ENCODE measurements at places on chromosomes 2 and 18.

DNA sequence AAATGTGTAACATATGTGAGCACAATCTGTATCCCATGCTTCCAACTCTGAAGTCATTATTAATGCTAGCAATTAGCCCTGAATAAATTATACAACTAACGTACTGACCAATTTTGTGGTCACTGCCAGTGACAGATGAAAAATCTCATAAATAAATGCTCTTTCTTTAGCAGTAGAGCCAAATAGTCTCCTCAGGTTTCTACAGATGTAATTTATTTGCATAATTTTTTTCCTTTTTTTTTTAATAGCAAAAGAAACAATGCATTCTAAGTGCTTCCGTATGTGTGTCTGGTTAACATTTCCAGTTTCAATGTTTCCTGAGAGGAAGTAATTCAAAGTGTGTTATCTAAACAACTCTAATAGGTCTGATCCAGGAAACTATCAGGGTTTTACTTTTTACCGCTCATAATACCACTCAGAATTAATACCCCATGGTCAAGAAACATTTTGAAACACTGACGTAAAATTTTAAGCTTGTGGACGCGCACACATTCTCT, 108.4 kb downstream of the MEP1B start:
- DNase-seq, result no peak

DNA sequence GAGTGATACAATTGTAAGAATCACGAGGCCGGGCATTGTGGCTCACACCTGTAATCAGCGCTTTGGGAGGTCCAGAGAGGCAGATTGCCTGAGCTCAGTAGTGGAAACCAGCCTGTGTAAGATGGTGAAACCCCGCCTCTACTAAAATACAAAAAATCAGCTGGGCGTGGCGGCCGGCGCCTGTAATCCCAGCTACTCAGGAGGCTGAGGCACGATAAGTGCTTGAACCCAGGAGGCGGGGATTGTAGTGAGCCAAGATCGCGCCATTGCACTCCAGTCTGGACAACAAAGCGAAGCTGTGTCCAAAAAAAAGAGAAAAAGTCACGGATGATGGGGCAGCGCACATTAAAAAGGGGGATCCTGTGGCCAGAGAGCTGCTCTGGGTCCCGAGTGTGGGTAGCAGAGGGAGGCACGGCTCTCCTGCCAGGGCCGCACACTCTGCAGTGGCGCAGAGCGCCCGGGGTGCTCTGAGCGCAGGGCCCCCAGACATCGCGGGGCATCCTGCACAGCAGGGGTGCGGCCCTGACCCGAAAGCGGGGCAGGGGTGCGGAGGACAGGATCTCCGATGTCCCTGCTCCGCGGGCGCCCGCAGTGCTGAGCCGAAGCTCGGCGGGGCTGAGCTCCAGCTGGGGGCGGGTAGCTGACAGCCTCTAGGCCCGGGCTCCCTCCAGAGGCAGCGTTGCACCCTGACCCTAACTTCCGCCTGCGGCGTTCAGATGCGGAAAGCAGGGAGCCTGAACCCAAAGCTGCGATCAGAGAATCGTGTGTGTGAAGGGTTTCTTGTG, 30.4 kb upstream of the RAB6D start:
- DNase-seq, result no peak

DNA sequence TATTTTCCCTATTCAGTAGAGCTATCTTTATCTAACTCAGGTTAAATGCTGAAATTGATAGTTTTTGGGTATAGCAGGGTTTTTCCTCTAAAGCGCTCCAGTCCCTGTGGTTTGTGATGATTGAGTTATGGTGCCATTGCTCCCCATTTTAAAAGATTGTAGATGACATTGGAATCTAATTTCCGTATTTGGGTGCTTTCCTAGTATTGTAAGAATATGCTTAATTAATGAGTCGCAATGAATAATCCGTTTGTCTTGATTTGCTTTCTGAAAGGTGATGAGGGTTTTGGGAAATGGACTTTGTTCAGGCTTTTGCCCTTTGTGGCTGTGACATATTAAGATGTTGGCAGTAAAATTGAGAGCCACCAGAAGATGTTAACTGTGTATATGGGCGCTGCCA, 3.9 kb downstream of the RPS7 start:
- no peak for DNase-seq

DNA sequence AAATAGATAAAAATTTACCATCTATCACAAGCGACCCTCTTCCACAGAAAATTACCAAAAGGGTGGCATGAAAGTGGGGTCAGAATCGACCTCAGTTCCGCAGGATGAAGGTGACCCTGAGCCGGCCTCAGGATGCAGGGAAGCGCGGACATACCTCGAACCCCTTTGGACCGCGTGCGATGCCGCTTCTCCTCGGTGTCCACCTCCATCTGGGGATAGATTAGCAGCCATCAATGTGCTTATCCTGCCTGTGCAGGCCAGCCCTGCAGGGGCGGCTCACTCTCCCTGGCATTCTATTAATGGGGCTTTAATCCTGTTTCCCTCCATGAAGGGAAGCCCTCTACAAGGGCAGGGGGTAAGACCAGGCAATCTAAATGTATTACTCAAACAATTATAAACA, 235.3 kb upstream of the PXDN start:
- DNase-seq, result no peak

GRCh38 chr2:118309946-118310680, 221.8 kb downstream of the INSIG2 start:
- DNase-seq, result peak; percentile 83

DNA sequence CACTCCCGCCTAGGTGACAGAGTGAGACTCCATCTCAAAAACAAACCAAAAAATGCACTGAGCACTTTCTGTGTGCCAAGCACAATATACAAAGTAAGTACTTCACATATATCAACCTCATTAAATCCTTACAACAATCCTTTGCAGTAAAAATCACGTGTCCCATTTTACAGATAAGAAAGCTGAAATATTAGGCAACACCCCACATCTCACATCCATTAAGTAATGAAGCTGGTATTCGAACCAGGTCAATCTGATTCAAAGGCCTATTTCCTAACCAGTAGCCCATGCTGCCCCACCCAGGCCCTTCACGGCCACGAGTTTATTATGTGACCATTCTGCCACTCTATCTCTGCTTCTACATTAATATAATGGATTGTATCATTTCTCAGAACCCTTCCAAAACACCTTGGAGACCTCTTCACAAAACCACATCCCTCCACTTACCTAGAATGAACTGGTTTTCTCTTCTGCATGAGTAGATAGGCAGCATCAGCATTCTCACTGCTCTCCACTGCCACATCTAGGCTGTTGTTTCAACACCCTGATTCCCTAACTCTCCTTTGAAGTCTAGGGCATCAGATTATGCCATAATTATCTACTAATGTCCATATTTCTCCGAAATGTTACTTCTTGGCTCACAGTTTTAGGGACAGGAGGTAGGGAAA, 3.1 kb upstream of the EXOC6B start:
- DNase-seq, result no peak

GRCh38 chr18:74116633-74117554, 30.7 kb downstream of the FBXO15 start:
- no peak for DNase-seq

DNA sequence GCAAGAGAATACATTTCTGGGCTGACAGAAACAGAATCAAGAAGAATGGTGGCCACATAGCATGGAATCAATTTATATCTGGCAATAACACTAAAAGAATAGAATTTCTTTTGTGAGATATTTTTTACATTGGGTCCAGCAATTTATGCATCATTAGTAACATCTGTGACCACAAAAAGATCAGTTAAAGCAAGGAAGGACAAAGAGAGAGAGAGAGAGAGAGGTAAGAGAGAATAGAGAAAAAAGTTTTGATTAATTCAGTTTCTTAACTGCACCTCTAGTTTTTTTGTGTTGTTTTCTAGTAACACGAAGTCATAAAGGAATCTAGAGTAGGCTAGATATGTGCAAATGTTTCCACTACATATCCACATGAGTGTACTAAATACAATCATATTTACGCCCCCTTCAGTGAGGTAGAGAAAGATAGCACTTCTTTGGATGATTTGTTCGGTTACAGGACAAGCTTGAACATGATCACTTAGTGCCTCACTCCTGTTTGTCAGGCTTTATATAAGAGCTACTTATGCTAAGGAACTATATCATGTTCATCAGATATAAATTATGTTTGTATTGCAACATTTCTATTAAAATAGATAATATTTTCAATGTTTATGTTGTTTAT, 247.4 kb upstream of the COL3A1 start:
- DNase-seq, result no peak

- DNase-seq, result no peak
These were observed 1.1 kb downstream of the CDK5R2 start for GRCh38 chr2:218960309-218961165.

- DNase-seq, result no peak
These were observed 302.4 kb upstream of the NT5C1B start for GRCh38 chr2:18891600-18892345.

DNA sequence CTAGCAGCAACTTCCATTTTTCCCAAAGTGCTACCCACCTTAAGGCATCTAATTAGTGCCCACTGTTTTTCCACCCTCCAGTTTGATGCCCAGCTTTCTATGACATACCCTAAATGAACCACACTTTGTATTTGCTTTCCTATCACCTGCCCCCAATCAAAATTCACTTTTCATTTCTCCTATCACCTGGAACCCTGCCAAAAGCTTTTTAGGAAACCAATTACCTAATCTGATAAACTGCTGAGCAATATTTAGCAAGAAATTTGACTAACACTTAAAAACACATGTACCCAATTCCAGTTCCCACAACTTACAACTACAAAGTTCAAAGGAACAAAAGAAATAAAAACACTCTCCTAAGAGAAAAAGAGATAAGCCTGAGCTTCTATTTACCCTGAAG, 71.7 kb downstream of the IKZF2 start:
- DNase-seq, result no peak

GRCh38 chr18:3827236-3827845, 377.4 kb downstream of the TGIF1 start:
- no peak for DNase-seq
